ENCODE measurements at places on chromosomes 4 and X.

GRCh38 chrX:107742700-107743191, 32.8 kb downstream of the TSC22D3 start:
- no peak for DNase-seq

GRCh38 chr4:156528216-156528615, 443.4 kb downstream of the PDGFC start:
- no peak for DNase-seq

DNA sequence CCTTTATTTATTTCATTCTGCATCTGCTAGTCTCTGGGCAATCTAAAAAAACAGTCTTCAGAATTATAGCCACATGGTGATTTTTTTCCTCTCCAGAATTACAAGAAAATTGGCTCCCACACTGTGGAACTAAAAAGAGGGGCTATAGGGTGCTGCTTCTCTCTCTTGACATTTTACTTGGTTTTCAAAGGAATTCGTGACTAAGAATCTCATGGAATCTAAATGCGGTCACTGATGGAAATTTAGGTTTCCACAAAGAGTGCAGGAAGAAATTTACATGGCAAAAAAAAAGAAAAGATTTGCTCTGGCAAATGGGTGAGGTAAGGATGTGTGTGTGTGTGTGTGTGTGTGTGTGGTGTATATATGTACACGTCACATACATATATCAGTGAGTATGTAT, 10.2 kb downstream of the ATXN3L start:
- DNase-seq, result no peak

GRCh38 chr4:11297201-11297600, 131.5 kb downstream of the HS3ST1 start:
- DNase-seq, result no peak

DNA sequence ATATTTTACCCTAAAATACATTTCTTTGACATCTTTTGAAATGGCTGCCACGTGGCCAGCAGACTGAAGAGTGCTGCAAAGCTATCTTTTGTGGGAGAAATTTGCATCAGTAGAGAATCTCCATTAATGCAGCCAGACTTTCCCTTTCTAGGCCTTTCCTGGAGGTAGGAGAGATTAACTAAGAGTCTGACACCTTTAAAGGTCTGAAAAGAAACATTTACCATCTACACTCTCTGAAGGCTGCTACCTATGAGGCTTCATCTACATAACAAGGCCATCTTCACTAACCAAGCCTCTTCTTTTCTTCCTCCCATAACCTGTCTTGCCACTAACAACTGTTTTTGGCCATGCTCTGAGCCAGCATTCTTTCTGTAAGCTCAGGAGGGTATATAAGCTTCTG, 17.8 kb upstream of the SPRY1 start:
- no peak for DNase-seq

GRCh38 chr4:184010696-184011095, 105.6 kb downstream of the STOX2 start:
- DNase-seq, result no peak

GRCh38 chr4:39096847-39097246, 34.8 kb downstream of the KLHL5 start:
- no peak for DNase-seq

- no peak for DNase-seq
Measured at GRCh38 chr4:40466789-40467188, 131.7 kb downstream of the CHRNA9 start.

- DNase-seq, result no peak
Measured at GRCh38 chr4:99668472-99668871, 10.8 kb upstream of the C4orf54 start.

GRCh38 chr4:152785639-152786615, 6.2 kb downstream of the ARFIP1 start:
- no peak for DNase-seq

DNA sequence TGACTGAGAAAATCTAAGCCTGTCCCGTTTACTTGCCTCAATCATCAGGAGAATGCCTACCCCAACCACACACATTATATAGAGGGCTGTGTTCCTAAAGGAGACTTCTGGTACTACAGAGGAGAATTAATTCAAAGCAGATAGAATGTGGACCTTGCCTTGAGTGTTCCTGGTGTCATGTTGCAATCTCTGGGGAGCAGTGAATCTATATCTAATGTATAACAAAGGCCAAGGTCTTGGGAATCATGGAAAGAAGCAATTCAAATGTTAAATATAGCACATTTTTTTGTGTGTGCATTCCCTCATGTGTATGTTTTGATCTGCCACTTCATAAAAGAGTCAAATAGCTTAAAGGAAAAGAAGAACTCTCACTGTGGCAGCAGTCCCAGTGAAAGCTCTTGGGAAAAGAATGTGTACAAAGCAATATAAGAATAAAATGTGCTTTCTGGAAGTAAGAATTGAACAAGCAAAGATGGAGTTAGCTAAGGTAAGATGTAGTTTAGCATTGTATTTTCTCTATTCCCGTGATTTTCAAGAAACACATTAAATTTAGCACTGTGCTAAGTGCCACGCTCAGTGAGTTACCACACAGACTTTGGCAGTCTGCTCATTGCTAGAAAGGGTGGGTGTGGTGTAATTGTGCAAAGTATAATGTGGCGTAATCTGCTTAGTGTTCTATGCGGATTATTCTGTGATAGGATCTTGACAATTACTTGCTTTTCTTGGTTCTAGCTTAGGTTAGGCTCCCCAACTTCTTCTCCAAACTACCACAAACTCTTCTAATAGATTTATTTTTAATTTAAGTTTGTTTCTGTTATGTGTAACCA, 13.7 kb downstream of the ADH6 start:
- DNase-seq, result peak; percentile 72

DNA sequence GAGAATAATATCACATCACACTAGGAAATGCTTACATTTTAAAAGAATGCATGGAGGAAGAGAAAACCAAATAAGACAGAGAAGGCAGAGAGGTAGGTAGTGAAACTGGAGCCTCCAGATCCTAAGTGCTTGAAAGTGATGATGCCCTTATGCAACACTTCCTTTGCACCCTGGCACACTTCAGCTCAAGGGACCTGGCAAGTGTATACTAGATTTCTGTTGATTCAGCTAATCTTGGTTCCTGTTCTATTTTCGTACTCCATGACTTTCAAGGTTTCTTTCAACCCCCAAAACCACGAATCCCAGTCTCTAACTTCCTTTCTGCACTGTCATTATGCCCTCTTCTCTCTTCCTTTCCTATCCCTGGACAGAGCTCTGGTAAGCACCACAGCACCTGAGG, 36.9 kb upstream of the SH3KBP1 start:
- DNase-seq, result no peak

DNA sequence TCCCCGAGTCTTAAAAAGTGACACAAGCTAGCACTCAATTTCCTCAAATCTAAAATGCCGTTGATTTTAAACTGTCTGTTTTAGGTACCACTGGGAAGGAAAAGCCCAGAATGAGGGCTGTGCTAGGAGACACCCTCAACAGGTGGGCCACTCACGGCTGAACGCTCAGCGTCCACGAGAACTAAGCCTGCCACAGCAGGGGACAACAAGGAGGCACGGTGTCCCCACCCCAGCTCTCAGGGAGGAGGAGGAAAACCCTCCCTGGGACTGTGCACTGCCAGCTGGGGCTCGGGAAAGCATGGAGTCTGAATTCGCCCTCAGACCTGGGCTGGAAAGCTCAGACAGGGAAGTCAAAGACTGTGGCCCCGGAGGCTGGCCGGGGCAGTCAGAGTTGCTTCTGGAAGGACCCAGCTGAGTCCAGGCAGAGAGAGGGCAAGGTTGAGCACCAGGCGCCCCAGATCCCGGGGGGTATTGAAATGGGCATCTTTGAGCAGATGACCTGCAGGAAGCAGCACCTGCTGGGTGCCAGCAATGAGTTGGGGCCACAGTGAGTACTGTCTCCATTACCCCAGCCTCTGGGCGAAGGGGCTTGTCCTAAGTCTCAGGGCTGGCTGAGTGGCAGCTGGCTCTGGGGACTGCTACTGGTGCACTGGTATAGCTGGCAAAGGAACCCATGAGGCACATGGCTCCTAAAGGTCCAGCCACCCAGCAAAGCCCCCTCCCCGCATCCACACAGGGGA, 769 bp upstream of the CPZ start:
- DNase-seq, result no peak

GRCh38 chr4:20625426-20625825, 74.8 kb upstream of the PACRGL start:
- DNase-seq, result peak; percentile 85

DNA sequence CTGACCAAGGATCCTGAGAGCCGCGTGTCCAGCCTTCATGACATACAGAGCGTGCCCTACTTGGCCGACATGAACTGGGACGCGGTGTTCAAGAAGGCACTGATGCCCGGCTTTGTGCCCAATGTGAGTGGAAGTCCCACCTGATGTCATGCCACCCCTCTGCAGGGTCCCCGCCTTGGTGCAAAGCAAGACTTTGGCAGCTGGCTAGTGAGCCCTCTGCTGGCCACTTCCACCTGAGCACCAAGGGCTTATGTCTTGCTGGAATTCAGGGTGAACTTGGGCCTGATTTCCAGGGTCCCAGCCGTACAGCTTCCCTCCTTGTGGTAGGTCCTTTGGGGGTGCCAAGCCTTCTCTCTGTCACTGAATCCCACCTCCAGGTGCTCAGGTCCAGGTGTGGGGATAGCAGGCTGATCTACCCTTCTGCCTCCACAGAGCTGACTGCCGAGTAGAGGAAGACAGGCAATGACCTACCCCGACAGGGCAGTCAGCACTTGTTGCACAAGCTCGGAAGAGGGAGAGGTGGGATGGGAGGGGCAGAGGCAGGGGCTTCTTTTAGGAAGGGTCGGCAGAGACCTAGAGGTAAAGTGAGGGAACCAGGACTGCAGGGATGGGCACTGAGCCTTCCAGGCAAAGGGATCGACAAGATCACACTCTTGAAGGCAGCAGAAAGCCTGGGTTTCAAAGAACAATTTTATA, 248.1 kb downstream of the EVC2 start:
- no peak for DNase-seq

DNA sequence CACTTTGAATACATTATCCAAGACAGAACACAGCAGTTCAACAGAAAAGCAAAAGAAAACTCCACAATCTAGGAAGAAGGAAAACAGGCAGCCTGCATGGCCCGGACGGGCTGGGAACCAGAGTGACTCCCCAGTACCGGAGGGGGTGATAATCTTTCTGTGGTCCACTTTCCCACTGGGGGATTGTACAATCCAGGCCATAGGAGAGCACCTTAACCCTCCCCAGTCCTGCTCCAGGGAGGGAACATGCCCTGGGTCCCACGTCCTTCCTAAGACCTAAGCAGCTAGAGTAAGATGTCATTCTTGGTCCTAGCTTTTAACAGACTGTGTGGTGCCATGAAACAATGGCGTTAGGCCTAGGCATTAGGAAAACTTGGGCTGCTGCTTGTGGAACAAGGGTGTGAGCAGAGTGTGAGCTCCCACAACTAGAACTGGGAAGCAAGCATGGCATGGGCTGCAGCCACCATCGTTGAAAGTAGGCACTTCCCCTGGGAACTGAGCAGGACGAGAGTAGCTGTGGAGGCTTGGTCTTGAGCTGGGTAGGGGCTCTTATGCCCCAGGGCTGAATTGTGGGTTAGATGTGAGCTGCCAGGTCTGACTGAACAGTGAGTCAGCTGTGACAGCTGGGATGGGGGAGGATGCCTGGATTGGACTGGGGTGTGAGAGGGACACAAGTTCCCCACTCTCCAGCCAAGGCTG, 42.4 kb downstream of the NAT8L start:
- DNase-seq, result no peak
